ENCODE measurements at places on chromosomes 16 and 17.

DNA sequence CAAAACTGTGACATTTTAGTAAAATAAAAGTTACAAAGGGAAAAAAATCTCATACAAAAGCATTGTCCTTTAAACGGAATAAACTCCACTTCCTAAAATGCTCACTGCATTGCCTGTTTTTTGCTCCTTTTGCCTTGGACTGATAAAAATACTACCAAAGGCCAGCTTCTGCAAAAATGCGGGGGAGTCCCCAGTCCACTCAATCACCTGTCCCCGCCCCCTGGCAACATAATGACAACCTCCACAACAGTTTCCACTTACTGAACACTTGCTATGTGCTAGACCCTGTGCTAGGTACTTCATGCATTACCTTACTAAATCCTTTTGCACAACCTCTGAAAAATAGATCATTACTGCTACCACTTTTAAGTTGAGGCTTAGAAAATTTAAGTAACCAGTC lies 172.7 kb upstream of the CCL2 start:
- DNase-seq: no peak

DNA sequence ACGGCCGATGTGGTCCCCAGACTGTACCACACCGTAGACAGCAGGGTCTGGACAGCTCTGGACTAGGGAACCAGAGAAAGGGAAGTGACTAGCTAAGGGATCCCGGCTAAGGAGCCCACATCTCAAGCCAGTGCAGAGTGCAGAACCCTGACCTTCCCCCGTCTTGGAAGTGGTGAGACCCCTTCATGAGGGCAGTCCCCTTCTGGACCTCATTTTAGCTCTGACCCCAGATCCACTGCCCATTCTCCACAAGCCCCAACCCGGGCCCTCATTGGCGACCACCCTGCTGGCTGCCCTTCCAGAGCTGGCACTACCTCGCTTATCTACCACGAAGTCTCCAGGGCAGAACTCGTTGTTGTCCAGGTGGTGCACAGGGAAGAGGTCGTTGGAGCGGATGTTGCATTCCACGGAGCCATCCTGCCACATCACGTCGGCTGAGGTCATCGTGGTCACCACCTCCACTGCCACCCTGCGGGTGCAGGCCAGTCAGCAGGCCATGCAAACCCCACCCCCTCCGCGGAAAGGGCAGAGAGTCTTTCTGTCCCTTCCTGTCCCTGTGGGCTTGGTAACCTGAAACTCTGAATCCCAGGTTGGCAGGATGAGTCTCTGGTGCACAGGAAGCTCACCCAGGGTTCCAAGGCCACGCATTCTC lies 14.2 kb downstream of the SPHK1 start:
- no peak for DNase-seq

DNA sequence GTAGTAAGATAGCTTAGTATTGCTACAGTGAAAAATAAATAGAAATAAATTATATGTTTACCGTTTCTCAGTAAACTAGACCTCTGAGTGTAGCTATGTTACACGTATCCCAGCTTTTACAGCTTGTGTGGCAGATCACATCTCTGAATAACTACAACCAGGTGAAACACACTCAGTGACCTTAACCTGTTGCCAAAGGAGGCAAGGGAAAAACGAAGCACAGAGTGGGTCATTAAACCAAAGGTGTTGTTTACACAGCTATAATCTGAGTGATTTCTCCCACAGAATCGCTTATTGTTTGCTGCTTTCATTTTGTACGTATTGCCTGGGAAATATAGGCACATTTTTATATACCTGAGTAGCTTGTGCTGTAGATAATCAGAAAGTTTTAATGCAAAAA lies 688.2 kb upstream of the KIF2B start:
- no peak for DNase-seq

DNA sequence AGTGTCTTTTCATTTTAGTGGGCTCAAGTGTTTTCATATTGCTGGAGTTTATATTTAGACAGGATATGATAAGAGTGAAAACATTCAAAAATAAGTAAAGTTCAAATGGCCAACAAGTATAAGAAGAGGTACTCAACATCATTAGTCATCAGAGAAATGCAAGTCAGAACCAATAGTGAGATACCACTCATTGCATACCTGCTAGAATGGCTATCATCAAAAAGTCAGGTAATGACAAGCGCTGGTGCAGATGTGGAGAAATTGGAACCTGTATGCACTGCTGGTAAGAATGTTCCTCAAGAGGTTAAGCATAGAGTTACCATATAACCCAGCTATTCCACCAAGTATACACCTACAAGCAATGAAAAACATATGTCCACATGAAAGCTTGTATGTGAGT lies 87.8 kb downstream of the WNT3 start:
- no peak for DNase-seq

Data from fibroblast of skin of back (primary cell).